GM23338 (cell line): ENCODE measurements at places on chromosomes 16 and 17. TPM values are rescaled to one million over a fixed set of nuclear protein-coding genes. Genes with fewer than 3 reads are reported as not detected.

PERCC1 gene
- polyA plus RNA-seq = not detected in 2 replicates

TSNAXIP1 gene
- 0.97 and 1.4 TPM in 2 replicates for polyA plus RNA-seq

ITGB3 gene
- polyA plus RNA-seq = 0.07 TPM in 1 of 2 replicates, not detected in the other

TNFRSF13B gene
- polyA plus RNA-seq = 0.16 and 0.24 TPM in 2 replicates

RAB11FIP4 gene
- polyA plus RNA-seq = 26.0 and 26.7 TPM in 2 replicates

DNA sequence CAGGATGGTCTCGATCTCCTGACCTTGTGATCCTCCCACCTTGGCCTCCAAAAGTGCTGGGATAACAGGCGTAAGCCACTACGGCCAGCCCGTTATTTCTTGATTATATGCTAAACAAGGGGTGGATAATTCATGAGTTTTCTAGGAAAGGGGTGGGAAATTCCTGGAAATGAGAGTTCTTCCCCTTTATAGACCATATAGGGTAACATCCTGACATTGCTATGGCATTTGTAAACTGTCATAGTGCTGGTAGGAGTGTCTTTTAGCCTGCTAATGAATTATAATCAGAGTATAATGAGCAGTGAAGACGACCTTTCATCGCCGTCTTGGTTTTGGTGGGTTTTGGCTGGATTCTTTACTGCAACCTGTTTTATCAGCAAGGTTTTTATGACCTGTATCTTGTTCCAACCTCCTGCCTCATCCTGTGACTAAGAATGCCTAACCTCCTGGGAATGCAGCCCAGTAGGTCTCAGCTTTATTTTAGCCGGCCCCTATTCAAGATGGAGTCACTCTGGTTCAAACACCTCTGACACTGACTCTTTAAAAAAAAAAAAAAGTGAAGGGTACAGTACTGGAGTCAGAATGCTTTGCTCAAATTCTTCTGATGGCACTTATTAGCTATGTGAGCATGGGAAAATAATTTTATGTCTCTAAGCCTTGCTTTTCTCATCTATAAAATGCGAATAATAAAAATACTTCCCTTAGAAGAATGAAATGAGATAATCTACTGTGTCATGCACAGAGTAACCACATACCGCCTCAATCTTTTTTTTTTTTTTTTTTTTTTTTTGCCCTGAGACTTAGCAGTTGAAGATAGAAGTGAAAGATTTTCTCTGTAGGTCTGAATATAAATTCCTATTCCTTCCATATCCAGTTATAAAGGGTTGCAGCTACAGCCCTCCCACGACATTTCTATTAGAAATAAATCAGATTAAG, 5.1 kb upstream of the CALCOCO2 start:
- DNase-seq = no peak

DNA sequence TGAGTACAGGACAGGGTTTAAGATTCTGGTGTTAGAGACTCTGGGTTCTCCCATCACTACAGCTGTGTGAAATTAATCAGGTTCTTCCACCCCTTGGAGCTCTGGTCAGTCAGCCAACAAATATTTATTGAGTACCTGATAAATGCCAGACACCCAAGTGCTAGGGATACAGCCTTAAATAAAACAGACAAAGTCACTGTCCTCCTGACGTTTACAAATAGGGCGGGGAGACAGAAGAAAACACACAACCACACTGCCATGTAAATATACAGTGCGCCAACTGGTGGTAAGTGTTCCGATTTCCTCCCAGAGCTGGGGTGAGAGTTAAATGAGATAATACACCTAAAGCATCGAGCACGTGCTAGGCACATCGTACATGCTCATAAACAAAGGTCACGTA, 121.0 kb downstream of the COPRS start:
- DNase-seq = no peak

DNA sequence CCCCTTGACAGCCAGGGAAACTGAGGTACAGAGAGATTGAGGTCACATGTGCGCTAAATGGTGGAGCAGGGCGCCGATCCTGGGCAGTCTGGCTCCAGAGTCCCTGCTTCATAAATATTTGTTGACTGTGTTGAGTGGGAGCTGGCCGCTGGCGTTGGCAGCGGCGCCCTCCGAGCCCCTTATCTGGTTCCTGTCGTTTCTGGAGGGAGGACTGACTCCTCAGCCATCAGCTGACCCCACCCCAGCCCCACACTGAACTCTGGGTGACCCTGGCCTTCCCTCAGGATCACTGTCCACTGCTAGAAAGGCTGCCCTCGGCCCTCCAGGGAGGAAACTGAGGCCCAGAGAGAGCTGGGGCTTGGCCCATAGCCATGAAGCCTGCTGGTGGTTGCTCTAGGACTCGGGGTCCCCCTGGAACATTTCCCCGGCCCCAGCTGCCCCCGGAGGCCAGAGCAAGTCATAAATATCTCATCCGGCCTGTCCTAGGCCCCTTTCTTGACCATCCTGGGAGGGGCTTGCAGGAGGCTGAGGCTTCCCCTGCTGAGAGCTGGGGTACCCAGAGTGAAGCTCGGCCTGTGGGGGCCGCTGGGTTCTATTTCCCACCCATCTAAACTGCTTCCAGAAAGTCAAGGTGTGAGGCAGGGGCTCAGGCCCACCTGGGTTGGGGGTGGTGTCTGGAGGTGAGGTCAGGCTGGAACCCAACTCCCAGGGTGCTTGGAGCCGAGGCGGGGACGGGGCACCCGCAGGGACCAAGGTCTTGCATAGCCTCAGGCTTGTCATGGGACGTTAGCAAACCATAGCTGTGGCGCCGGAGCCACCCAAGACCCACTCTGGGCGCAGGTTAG, 51.7 kb upstream of the GSE1 start:
- DNase-seq = no peak

MED13 gene
- 11.8 and 13.0 TPM in 2 replicates for polyA plus RNA-seq

GRCh38 chr16:23296994-23297393, 5.1 kb upstream of the SCNN1B start:
- peak; percentile 79 for DNase-seq

MYH8 gene
- not detected in 2 replicates for polyA plus RNA-seq

DNA sequence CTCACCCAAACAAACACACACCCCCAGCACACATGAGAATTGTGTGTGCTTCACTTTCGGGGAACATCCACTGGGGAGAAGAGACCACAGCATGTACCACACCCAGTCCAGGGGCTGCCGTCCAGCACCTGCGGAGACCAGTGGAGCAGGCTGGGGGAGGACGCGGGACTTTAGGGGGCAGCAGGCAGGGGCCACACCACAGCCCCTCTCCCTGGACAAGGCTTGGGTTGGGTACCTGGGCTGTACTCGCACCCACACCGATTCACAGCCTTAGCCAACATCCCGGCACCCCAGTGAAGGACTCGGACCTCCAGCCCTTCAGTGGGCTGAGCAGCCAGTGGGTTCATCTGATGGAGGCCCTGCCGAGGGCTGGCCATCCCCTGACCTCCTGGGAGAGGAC, 63.3 kb downstream of the RBFOX3 start:
- DNase-seq = no peak

DNA sequence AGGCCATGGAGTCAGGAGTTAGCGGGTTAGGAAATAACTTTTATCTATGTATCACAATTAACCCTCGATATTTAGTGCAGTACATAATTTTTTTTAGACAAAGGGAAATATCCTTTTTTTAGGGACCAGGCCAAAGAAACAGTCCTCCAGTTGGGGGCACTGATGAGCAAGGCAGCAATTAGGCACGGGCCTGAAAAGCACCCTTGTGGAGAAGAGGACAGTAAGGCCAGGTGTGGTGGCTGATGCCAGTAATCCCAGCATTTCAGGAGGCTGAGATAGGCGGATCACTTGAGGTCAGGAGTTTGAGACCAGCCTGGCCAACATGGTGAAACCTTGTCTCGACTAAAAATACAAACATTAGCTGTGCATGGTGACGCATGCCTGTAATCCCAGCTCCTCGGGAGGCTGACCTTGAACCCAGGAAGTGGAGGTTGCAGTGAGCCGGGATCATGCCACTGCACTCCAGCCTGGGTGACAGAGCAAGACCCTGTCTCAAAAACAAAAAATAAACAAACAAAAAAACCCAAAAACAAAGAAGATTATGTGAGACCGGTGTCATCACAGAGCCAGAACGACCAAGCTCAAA, 158.3 kb upstream of the NOL11 start:
- peak; percentile 57 for DNase-seq

IRX6 gene
- 0.10 TPM in 1 of 2 replicates, not detected in the other for polyA plus RNA-seq

- no peak for DNase-seq
Observed at GRCh38 chr16:6157806-6158205, 1060.2 kb upstream of the EEF2KMT start.

GRCh38 chr17:72445055-72445991, 324.5 kb downstream of the SOX9 start:
- DNase-seq = no peak

- no peak for DNase-seq
Observed at GRCh38 chr17:55304171-55304859, 39.6 kb downstream of the HLF start.

- no peak for DNase-seq
Observed at GRCh38 chr16:67987460-67988160, 7.3 kb upstream of the DPEP3 start.

DOC2A gene
- 9.8 and 10.4 TPM in 2 replicates for polyA plus RNA-seq
